Stimulated activated CD4-positive, alpha-beta T cell treated with anti-CD3 and anti-CD28 coated beads, Interleukin-2, amount 100 ng/mL, for 48 hours (primary cell): ENCODE measurements at places on chromosomes 4 and X.

- no peak for DNase-seq
Measured at GRCh38 chr4:38149472-38149996, 189.3 kb downstream of the PTTG2 start.

DNA sequence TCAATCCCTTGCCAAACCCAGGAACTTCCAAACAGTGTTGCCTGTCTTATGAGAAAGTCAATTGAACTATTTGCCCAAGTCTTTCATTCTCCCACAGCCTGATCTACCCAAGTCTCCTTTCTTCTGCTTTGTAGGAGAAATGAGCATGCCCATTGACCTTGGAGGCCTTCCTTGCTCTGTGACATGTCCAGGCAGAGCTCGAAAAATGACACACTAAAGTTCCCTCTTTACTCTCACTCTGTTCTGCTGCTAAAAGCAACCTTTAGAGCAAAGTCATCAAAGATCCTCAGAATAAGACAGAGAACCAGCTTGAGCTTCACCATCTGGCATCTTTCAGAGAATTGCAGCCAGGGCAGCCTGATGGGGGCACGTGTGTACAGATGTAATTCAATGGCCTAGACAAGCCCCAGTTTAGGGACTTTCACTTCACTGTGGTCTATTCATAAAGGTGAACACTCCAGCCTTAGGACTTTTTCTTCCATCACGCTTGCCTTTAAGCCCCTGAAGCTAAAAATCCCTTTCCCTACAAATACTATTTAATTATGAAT lies 136.4 kb downstream of the AMELX start:
- DNase-seq, result no peak

DNA sequence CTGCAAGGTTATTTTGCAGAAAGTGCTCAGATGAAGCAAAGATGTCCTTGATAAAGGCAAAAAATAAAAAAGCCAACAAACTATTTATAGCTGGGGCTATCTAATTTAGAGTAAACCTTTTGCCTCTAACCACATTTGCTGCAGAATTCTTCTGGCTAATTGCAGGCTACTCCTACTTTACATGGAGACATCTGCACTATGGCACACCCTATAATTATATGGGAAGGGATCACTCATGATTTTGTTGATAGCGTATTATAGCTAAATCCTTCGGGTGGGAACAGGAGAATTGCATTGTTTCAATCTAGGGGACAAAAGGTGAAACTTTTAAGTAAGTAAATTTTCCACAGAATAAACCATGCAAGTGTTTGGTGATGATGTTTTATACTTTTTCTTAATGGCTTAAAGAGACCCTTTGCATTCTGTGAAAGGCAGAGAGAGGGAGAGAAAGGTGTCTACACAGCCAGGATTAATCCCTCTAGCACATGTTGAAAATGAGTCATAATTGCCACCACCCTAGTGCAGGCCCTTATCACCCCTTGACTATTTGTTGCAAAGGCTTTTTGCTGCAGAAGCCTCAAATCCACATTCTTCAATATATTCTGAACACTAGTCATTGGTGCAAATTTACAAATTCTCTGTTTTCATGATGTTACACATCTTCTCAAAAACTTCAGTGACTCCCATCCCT lies 221.3 kb upstream of the BMP3 start:
- DNase-seq, result no peak

- no peak for DNase-seq
Measured at GRCh38 chrX:1587161-1587560, 4.2 kb upstream of the AKAP17A start.

DNA sequence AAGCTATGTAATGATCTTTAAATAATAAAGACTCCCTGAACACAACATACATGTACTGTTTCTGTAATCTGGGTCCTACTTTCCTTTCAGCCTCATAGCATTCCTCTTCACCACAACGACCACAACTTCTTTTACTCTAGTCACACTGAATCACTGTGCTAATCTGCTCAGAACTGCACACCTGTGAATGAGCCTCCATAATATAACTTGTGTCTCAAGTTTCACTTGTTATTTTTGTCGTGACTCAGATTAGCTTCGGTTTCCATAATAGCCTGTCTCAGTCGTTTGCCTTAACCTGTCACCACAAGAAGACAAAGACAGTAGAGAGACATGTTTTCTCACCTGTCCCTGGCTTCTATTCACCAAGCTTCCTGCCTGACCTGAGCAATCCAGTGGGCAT lies 61.8 kb downstream of the MAGED1 start:
- DNase-seq, result no peak

- no peak for DNase-seq
Measured at GRCh38 chr4:6594826-6595355, 19.9 kb downstream of the MAN2B2 start.
